KBM-7 (cell line): ENCODE measurements at places on chromosomes 13 and 19.

GRCh38 chr19:28652765-28653164 lies 560.2 kb downstream of the UQCRFS1 start:
- DNase-seq, result no peak

DNA sequence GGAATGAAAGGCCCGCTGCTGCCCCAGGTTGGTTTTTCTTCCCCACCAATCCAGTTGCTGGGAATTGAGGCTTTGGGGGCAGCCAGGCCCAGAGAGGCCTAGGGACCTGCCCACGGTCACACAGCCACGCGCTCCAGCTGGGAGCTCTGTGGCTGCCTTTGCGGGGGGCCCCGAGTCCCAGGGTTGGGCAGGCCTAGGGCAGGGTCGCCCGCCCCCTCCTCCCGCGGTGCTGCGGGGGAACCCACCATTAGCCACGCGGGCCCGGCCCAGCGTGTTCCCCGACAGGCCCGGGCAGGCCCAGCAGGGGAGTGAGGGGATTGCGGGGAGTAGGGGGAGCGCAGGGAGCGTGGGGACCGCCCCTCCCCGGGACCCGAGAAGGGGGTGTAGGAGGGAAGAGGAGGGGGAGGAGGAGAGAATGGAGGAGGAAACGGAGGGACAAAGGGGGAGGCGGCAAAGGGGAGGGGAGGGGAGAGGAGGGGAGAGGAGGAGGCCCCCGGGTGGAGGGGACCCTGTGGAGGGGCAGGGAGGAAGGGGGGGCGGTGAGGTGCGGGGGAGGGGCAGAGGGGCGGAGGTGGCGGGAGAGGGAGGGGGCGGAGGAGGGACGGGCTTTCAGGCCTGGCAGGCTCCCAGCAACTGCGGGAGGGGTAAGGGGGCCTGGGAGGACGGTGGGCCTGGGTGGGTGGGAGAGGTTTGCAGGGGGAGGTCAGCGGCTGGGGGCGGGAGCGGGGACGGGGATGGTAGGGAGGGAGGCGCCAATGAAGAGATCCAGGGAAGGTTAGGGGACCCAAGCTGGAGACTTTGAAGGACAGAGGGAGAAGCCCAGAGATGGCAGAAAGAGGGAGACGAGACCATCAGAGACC lies 12.9 kb upstream of the TLE2 start:
- no peak for DNase-seq

DNA sequence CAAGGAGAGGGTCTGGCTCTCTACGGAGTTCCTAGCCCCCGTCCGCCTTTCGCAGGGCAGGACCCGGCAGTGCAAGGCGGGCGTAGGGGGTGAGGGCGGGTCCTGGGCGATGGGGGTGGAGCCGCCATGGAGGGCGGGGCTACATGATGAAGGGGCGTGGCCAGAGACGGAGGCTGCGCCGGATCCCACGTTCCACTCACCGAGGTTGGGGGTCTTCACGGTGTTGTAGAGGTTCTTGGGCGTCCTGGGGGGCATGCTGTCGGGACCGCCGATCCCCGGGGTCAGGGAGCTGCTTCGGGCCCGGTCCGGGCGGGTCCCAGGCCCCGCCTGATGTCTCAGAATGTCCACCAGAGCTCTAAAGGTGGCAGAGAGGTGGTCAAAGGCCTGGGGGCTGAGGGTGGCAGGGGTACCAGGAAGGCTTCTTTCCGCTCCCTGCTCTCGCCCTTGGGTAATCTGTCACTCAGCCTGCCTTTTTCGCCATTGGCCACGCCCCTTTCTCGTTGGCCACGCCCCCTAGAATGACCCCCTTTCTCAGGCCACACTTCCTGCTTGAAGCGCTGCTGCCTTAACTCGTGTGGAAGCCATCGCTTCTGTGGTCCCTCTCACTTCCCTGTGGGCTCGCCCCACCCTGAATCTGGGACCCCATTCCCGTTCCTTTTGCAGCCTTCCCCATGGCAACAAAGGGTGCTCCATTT lies 2.5 kb downstream of the SHISA7 start:
- DNase-seq, result no peak

- DNase-seq, result no peak
Observed at GRCh38 chr13:49113526-49114286, 106.4 kb upstream of the MLNR start.

DNA sequence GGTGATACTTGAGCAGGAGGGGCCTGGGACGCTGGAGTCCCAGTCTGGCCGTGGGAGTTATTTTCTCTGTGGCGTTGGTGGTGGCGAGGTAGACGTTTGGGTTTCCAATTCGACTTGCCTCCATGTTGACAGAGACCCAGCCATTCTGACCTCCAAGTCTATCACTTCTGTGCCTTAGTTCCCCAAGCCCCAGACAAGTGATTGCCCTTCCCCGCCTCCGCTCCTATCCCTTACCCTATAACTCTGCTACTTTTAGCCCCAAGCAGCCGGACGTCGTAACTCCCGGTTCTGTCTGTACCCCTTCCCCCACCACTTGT lies 549 bp downstream of the TIMM50 start:
- no peak for DNase-seq

DNA sequence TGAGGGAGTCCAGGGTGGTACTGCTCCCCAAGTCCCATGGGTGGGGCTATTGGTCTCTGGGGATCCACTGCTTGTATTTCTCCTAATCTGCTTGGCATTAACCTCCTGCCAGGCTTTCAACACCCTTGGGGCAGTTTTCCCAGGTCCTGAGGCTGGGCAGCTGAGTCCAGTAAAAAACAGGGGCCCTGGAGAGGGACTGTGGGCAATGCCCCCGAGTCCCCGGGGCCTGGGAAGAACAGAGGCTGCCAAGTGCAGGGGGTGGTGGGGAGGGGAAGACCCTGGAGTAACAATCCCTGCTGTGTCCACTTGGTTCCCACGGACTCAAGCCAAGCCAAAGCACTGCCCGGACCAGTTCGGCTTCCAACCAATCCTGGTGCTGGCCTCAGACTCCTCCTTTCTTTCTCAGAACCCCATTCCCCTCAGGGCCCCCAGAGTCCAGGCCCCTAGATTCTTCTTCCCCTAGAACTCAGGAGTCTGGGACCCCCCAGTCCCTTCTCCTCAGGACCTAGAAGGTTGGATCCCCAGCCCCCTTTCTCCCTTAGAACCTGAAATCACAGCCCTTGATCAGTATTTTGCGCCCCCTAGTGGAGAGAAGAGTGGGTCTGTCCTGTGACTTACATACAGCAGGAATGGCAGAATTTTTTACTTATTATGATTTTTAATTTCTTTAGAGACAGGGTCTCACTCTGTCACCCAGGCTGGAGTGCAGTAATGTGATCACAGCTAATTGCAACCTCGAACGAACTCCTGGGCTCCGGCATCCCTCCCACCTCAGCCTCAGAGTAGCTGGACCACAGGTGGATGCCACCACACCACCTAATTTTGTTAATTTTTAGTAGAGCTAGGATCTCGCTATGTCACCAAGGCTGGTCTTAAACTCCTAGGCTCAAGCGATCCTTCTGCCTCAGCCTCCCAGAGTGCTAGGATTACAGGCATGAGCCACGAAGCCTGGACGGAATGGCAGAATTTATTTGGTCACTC lies 3.7 kb upstream of the CLPTM1 start:
- peak; percentile 65 for DNase-seq

DNA sequence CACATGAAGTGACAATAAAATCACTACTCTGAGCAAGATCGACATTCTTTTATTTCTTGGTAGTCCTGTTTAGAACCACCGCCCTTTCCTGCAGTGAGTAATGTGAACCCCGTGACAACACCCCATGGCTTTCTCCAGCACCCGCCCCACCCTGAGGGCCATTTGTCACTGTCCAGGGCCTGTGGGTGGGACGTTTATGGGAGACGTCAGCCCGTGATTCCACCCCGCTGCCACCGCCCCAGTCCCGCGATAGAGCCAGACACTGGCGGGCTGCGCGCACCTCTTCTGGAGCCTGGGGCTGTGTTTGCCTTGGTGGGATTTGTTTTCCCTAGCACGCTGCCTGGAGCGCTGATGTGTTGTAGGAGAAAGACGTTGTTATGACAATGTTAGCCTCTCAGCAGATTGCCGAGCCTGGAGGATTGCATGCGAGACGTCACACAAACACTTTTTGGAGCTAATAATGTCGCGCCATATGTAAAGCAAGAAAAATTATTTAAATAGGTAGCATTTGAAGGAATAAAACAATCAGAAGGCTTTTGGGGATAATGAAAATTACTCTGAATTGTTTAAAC lies 263.7 kb downstream of the TEX29 start:
- DNase-seq, result no peak

GRCh38 chr13:95437561-95437960 lies 115.0 kb upstream of the CLDN10 start:
- no peak for DNase-seq

- DNase-seq, result no peak
Observed at GRCh38 chr13:104843401-104843800, 1692.1 kb downstream of the EFNB2 start.

DNA sequence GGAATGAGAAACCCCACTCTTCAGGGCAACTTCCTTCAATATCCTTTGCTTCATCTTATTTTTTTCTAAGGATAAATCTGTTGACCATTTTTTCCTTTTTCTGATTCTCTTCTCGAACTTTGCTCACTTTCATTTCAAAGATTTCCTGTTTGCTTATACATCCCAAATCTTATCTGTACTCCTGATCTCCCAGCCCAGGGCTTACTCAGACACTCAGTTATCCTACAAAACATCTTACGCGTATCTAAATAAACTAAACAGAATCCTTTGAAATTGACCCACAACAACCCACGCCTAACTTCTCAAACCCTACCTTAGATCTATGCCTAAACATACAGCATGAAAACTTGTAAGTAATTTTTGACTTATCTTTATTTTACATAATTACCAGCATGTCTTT lies 179.2 kb downstream of the ABCC4 start:
- no peak for DNase-seq

DNA sequence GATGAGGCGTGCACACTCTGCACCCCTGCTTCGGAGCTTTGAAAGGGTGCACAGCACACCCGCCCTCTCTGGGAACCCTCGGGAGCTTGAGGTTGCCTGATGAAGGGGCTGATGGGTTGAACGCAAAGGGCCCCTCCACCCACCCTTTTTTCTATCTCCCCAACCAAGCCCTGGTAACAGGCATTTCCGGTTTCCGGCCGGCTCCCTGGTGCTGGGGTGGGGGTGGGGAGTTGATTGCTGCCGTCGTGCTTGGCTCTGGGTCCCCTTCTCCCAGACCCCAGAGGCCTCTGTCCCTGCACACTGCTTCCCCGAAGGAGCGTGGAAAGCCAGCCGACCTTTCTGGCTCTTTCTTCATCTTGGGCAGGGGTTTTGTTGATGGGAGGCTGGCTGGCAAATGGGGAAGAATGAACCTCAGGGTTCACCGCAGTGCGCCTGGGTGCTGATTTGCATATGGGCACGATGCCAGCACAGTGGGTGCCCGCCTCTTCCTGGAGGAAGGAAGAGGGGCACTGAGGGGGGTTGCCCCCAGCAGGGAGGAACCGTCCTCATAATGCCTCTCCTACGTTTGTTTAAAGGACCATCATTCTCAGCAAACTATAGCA lies 29.1 kb downstream of the VAV1 start:
- peak; percentile 97 for DNase-seq

GRCh38 chr19:17293605-17294004 lies 9.6 kb downstream of the ABHD8 start:
- DNase-seq, result no peak

DNA sequence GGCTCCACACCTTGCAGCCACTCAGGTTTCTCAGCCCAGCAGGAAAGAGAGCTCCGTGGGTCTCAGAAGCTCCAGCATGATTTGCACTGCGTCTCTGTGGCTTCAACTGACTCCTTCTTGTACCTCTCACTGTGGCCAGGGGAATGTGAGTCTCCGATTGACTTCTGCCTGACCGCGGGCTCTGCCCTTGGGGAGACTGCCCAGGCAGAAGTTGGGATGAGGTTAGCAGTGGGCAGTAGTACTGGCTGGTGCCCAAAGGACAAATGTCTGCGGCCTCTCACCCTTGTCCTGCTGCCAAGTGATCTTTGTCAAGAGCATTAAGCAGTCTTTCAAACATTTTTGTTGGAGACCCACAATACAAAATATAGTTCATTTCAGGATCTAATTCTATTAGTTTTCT lies 34.4 kb upstream of the FXYD3 start:
- DNase-seq, result no peak

DNA sequence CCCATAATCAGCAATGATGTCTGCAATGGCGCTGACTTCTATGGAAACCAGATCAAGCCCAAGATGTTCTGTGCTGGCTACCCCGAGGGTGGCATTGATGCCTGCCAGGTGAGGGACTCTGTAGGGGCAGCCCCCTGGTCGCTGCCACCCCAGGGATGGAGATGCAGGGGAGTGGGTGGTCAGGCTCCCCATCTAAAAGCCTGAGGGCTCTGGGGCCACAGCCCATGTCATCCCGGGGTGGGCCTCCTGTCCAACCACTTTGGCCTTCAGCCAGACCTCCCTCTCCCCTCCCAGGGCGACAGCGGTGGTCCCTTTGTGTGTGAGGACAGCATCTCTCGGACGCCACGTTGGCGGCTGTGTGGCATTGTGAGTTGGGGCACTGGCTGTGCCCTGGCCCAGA lies 24.1 kb downstream of the HPN start:
- no peak for DNase-seq

DNA sequence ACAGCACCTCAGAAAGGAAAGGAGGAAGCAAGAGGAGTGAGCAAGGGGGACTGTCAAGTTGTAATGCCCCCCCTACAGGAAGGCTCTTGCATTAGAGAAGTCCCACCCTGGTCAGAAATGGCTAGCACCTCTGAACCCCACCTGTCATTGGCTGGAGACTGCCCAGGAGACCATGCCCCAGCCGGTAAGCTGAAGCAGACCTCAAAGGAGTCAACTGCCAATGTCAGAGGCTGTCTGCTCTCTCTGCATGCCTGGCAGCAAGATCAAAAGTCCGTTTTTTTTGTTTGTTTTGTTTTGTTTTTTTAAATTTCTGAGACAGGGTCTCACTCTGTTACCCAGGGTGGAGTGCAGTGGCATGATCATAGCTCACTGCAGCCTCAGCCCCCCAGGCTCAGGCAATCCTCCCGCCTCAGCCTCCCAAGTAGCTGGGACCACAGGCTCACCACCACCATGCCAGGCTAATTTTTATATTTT lies 8.1 kb upstream of the BCL3 start:
- DNase-seq, result no peak

DNA sequence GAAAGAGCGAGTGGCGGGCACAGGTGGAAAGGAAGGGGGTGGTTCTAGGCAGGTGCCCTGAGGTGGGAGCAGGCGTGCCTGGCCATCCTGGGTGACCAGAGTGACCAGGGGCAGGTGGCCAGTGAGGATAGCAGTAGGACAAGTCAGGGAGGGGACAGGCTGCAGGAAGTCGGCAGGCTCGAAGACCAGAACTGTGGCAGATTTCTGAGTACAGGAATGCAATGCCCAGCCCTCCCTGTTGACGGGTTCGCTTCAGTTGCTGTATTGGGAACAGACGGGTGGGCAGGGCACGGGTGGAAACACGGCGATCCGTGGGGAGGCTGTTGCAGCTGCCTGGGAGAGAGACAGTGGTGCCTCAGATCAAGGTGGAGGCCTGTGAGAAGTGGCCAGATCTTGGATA lies 1.9 kb downstream of the ZNF628 start:
- DNase-seq, result no peak

DNA sequence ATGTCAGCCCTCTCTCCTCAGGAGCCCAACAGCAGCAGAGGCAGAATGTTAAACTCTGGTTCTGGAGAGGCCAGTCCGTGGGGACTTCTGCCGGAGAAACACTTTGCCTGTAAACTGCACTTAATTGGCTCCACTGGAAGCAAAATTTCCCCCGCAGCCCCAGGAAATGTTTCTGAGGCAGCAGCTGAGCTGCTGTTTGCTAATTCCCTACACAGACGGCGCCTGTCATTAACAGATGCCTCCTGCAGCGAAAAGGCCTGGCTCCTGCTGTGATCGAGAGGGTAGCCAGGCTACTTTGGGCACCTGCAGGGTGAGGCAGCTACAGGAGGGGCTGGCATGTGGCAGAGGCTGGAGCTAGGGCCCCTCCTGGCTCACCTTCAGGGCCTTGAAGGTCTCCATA lies 5.2 kb upstream of the TM6SF2 start:
- DNase-seq, result no peak
